NCI-H1092 treated with DMSO at 0.1 percent for 48 hours (cell line): ENCODE measurements at places on chromosomes 12 and 14.
A peak's percentile ranks its signal among the peaks of the same experiment; 100 is the strongest.

- no peak for DNase-seq
Measured at GRCh38 chr12:26252946-26253345, 57.6 kb downstream of the SSPN start.

DNA sequence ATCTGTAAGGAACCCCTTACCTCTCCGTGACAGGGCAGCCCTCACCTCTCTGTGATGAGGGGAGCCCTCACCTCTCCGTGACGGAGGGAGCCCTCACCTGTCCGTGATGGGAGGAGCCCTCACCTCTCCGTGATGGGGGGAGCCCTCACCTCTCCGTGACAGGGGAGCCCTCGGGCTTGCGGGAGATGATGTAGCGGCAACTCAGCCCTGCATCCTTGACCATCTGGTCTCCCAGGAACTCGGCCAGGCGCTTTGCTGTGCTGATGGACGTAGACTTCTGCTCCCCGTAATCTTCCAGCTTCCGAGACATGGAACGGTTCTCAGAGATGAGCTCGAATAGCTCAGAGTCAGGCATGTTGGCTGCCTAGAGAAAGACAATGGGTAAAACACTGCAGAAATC lies 28.0 kb downstream of the POLE start:
- DNase-seq: no peak

- DNase-seq: no peak
Measured at GRCh38 chr14:75979648-75980565, 1.9 kb downstream of the TGFB3 start.

DNA sequence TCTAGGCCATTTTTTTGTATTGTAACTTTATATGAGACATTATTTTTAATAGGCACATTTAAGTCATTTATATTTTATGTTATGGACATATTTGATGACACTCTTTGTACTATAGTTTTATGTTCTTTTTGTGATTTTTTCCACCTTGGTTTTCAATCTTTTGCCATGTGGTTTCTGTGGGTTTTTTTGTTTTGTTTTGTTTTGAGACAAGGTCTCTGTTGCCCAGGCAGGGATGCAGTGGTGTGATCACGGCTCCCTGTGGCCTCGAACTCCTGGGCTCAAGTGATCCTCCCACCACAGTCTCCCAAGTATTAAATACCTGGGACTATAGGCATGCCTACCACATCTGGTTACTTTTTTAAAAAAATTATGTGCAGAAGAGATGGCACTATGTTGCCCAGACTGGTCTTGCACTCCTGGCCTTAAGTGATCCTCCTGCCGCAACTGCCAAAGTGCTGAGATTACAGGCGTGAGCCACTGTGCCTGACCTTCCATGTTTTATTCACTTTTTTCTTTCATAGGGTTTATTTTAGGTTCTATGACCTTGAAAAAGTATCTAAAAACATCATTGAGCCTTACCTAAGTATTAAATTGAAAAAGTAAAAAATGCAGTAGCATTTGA lies 16.3 kb downstream of the MSRB3 start:
- no peak for DNase-seq

GRCh38 chr12:105970885-105971284 lies 167.9 kb downstream of the NUAK1 start:
- DNase-seq: no peak

DNA sequence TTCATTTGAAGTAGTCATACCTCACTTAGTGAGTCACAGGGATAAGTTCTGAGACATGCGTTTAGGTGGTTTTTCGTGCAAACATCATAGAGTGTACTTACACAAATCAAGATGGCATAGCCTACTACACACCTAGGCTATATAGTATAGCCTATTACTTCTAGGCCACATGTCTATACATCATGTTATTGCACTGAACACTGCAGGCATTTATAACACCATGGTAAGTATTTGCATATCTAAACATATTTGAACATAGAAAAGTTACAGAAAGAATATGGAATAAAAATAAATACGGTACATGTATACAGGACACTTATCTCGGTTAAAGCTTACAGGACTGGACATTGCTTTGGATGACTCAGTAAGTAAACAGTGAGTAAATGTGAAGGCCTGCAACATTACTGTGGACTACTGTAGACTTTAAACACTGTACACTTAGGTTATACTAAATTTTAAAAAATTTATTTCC lies 670.6 kb downstream of the SLC16A7 start:
- no peak for DNase-seq

DNA sequence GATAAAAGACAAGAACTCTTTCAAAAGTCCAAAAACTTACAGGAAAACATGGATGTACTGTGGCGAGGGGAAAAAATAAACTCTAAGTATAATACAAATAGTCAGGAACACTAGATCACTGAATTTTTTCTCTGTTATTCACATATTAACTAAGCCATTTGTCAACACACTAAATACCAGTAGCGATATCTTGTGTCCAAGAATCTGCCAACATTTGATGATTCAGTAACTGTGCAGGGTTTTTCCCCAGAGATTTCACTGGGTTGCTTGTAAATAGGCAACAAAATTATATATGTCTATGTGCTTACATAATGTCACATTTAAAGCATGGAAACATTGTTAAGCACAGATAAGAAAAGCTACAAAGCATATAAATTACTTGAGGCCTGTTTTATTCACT lies 205.9 kb downstream of the KIF21A start:
- DNase-seq: no peak

DNA sequence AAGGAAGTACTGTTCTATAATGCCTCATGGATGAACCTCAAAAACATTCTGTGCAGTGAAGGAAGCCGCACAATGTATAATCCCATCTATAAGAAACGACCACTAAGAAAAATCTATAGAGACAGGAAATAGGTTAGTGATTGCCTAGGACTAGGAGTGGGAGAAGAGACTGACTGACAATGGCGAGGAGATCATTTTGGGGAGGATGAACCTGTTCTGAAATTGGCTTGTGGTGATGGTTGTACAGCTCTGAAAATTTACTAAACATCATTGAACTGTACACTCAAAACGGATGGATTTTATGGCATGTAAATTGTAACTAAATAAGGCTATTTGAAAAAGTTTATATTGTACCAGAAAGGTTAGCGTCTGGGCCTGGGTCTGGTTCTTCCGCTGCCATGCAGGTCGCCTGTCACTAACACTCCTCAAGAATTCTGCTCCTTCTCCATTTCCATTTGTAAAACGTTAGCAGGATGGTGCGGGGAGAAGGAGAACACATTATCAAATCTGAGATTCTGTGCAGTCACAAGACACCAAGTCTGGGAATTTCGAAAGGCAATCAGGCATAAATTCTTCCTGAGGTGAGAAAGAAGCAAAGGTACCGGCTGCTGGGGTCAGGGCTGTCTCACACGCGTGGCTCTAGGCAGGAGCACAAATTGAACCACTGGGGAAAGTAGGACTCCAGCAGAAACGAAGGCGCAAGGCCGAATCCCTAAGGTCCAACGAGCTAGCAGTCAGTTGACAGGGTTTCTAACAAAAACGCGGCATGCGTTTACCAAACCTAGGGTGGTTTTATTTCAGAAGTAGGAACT lies 845 bp upstream of the COCH start:
- DNase-seq: peak; percentile 64

- DNase-seq: peak; percentile 42
Measured at GRCh38 chr14:69880044-69880487, 850 bp downstream of the SMOC1 start.

DNA sequence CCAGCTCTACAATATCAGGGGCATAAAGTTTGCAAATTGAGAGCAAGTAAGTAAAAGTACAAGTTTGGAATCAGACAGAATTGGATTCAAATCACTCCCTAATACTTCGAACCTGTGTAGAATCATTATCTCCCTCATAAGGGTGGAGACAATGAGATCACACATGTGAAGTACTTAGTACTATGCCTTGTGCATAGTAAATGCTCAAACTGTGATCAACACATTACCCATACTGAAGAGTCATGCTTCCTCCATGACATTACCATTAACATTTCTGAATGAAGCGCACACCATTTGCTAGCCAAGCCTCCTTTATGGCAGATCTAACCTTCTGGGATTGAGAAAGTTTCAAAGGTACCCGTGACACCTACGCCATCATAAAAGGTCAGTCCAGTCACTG lies 26.6 kb upstream of the NRDE2 start:
- DNase-seq: no peak

GRCh38 chr12:3740480-3741231 lies 12.3 kb downstream of the CRACR2A start:
- no peak for DNase-seq

DNA sequence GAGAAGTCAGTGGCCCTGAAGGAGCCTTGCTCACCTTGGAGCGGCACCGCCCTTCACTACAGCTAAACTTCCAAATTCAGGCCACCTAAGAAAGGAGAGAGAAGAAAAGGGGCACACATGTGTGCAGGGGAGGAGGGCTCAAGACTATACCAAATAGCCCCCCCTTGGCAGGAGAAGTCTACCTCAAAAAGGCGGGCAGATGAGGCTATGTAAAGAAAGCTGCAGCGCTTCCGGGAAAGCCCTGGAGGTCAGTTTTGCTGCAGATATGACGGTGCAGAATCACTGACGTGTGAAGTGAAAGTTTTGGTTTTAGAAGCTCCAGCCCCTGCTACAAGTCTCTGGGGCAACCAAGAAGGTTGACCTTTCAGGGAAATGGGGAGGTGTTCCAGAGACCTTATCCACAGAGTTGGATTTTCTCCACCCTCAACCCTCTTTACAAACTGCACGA lies 48.2 kb upstream of the PNMA1 start:
- DNase-seq: no peak

DNA sequence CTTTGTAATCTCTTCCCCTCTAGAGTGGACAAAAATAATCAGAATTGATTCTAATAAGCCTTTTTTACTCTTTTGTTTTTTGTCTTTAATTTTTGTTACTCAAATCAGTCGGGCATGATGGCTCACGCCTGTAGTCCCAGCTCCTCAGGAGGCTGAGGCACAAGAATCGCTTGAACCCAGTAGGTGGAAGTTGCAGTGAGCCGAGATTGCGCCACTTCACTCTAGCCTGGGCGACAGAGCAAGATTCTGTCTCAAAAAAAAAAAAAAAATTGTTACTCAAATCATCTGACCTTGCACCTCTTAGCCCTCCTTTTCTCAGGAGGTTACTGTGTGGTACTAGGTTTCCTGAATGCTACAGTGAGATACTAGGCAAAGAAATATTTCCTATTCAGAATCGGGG lies 280.6 kb downstream of the PDZRN4 start:
- DNase-seq: no peak

- no peak for DNase-seq
Measured at GRCh38 chr14:22407033-22407432, 182.0 kb downstream of the DAD1 start.

DNA sequence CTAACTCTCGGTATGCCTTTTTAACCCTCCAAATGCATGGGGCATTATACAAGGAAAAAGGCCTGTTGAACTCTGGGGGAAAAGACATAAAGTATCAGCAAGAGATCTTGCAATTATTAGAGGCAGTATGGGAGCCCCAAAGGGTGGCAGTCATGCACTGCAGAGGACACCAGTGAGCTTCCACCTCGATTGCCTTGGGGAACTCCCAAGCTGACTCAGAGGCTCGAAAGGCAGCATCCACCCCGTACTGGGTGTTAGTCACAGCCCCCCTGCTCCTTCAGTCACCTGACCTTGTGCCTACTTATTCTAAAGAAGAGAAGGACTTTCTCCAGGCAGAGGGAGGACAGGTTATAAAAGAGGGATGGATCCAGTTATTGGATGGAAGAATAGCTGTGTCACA lies 781.4 kb upstream of the TMEM132C start:
- DNase-seq: no peak

DNA sequence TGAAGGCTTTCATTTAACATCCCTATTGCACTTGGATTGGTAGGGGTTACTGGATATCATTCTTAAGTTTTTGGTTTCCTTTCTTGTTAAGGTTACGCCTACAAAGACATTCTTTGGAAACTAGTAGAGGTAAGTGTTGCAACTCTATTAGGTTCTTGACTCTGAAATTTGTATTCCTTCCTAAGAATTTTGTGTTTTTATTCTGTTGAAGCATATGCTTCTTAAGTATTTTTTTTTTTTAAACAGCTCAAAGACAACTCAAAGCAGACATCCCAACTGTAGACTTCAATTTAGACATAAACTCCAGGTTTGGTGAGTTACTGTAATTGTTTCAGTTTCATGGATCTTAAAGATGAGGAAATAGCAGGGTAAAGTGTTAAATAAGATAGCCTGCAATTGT lies 1.1 kb upstream of the RBMS2 start:
- no peak for DNase-seq

DNA sequence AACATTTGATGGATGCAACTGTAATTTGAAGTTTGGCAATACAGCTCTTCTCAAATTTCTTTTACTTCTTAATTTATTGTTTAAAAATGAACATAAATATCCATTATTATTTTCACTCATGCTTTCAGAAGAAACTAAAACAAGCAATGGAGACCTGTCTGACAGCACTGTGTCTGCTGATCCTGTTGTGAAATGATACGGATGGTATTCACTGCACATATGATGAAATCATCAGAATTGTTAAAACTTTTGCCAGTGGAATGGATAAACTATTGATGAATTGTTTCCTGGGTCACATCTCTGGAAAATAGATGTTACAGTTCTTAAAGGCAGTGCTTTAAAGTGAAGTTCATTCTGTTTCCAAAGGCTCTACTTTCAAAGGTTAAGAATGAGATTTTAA lies 59.2 kb downstream of the WASHC4 start:
- no peak for DNase-seq

- DNase-seq: no peak
Measured at GRCh38 chr14:104169699-104170479, 31.5 kb downstream of the KIF26A start.

- no peak for DNase-seq
Measured at GRCh38 chr12:3098436-3098835, 21.3 kb downstream of the TSPAN9 start.

GRCh38 chr14:72247896-72248465 lies 315.8 kb downstream of the RGS6 start:
- DNase-seq: no peak

GRCh38 chr12:28543021-28543890 lies 353.0 kb downstream of the CCDC91 start:
- DNase-seq: no peak

DNA sequence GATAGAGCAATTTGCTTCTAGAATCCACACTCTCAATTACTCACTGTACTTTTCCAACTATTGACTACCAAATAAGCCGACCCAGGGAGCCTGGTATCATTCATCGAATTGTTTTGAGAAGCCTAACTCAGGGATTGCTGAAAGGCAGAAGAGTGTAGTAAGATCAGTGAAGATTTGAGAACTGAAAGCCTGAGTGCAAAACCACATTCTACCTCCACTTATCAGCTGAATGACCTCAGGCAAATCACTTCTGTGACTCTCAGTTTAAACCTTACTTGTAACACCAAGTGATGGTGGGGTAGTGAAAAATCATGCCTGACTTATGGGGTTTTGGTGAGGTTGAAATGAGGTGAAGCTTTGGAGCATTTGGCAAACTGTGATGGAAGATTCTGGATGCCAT lies 126.1 kb upstream of the MAX start:
- no peak for DNase-seq

GRCh38 chr12:96466939-96467751 lies 22.2 kb upstream of the CFAP54 start:
- DNase-seq: no peak

DNA sequence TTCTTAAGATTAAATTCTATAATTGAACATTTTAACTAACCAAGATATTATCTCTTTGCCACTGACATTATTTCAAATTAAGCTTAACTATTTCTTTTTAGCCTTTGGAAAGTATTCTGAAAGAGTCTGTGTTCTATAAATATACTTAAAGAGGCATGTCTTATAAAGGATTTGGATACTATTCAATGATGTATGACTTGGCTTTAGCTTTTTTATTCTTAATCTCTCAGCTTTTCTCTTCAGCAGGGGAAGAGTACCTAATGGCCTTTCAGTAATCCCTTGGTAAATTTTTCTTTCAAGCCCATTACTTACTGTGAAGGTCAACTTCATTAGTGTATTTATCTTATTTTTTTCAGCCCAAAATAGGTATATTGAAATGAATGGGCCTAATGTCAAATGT lies 113.8 kb downstream of the LRRK2 start:
- no peak for DNase-seq

GRCh38 chr12:5197131-5197530 lies 153.5 kb downstream of the KCNA5 start:
- DNase-seq: no peak
